ENCODE measurements at places on chromosomes 5 and 9. TPM values are rescaled to one million over a fixed set of nuclear protein-coding genes. Genes with fewer than 3 reads are reported as not detected.

GRCh38 chr5:89871906-89872305 is 537.6 kb downstream of the CETN3 start:
- no peak for DNase-seq

DNA sequence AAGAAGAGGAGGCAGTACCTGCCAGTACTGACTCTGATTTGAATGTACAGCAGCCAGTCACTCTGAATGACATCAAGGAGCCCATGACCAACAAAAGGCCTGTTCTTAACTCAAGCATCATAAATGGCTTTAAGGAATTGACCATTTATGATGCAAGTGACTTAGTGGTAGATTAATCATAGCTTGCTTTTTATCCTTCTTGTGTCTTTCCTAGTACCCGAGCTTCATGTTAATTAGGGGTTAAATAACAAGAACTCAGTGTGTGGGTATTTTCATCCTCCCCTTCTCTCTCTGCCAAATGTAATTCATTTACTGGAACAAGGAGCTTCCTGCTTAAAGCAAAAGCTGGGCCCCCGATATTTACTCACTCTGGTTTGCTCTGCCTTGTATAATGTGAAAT is 146.5 kb downstream of the UNC13B start:
- DNase-seq: no peak

Gene PGGT1B
- 19.5 TPM for polyA plus RNA-seq

GRCh38 chr9:89814340-89815040 is 209.7 kb downstream of the GADD45G start:
- no peak for DNase-seq

Gene NDUFS4
- 93.3 TPM for polyA plus RNA-seq

Gene CA9
- polyA plus RNA-seq: 0.50 TPM

DNA sequence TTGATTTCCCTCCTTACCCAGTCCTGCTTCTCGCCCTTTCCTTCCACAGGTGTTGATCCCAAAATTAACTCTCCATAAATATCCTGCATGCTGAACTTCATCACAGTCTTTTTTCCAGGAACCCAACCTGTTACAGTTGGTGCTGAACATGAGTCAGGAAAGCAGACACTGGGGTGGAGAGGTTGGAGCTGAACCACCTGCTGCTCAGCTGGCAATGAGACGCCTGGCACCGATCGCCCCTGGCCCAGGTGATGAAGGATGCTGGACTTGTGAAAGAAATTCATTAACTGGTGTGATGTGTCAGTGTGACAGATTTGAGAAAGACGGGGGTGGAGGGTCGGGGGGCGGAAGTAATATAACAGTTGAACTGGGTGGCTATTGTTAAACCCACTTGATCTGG is 30.6 kb downstream of the CPLX2 start:
- no peak for DNase-seq

Gene SMIM32
- polyA plus RNA-seq: not detected

Gene INSL6
- 0.58 TPM for polyA plus RNA-seq

Gene MEGF9
- 6.9 TPM for polyA plus RNA-seq

Gene PCDHGB2
- polyA plus RNA-seq: 2.8 TPM

Gene ST8SIA4
- polyA plus RNA-seq: 6.7 TPM

DNA sequence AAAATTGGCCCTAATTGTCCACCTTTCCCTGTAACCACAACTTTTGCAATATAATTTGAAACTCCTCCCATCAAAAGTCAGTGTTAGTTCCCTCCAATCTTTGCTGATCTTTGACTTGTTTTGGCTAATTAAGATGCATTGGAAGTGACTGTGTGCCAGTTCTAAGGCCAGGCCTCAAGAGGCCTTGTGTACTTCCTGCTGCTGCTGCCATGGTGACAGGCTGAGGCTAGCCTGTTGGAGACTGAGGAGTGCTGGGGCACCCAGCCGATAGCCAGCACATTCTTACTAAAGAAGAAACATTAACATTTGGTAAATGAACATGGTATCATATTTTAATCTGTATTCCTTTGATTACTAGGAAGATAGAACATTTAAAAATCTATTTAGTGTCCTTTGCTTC is 86.5 kb downstream of the SREK1 start:
- no peak for DNase-seq

Gene CXCL14
- polyA plus RNA-seq: 41.2 TPM

DNA sequence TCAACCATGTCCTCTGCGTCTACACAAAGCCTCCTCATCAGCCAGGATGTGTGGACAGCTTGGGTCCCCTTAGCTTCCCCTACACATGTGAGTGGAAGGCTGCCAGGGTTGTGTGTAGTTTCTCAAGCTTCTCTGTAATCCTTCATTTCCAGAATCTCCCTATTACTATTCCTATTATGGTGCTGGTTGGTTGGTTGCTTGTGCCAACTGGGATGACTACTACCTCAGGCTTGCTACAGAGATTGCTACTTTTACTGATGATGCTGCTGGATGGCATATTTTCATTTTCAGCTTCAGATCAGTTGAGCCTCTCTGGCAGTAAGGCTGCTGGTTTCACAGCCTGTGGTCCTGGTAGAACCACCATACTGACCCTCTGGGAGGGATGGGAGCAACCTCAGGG is 39.9 kb downstream of the ATG10 start:
- DNase-seq: no peak

DNA sequence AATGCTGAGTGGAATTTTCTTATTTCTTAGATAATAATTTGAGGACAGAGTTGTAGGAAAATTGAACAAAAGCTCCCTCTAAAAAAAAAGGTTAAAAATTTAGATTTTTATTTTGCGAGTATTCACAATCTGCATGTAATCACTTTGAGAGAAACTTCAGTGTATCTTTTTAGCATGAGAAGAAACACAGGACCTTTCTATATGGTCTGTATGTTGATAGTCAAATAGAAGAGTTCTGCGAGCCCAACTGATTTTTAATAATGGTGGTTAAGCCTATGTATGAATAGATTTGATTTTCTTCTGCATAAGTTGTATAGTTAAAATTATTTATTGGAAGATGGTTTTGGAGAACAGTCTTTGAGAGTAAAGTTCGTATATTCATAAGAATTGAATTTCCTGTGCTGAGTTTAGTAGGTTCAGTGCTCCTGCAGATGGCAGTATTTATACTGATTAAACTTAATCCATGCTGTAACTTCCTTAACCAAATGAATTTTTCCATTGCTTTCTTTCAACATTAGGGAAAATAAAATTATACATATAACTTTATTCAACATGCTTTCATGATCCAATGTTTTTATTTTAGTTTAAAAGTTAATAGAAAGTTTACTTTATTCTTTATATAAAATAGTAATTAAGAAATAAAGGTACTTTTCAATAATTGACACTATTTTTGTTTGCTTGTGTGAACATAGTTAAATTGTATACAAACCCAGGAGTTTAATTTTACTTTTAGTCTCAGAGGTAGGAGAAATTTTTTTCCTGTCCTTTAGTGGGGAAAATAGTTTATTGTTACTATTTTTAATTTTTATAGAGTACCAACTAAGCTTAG is 19.6 kb downstream of the TCERG1 start:
- DNase-seq: no peak

Gene HSPB3
- polyA plus RNA-seq: 123 TPM

GRCh38 chr9:107541523-107541922 is 52.0 kb upstream of the KLF4 start:
- DNase-seq: no peak

DNA sequence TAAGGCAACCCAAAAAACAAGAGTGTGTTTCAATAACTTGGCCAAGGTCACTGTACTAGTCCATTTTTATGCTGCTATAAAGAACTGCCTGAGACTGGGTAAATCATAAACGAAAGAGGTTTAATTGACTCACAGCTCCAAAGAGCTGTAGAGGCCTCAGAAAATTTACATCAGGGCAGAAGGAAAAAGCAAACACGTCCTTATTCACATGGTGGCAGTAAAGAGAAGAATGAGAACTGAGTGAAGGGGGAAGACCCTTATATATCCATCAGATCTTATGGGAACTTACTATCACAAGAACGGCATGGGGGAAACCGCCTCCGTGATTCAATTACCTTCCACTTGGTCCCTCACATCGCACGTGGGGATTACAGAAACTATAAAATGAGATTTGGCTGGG is 64.3 kb upstream of the CAMK4 start:
- no peak for DNase-seq

DNA sequence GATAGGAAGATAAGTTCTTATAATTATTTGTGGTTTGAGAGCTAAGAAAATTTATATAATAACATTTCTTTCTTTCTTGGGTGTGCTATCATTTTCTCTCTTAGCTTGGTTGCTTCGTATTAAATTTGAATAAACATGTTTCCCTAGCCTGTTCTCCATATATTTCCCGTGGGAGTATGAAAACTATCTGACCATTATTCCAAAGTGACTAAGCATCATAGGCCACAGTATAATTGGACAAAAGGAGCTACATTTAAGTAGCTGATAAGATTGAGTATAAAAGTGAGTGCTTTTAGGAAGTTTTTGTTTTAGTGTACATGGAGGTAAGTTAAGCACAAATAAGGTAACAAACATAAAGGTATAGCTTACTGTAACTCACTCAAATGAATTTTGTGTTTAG is 8.4 kb upstream of the OSMR start:
- DNase-seq: no peak

GRCh38 chr5:174243904-174244303 is 198.4 kb downstream of the NSG2 start:
- DNase-seq: no peak

GRCh38 chr9:85702726-85703289 is 38.9 kb downstream of the AGTPBP1 start:
- no peak for DNase-seq

GRCh38 chr9:114072184-114073140 is 5.6 kb downstream of the AMBP start:
- DNase-seq: peak; percentile 45

Gene PPP1R2B
- not detected for polyA plus RNA-seq

GRCh38 chr5:155546075-155546474 is 532.5 kb downstream of the KIF4B start:
- no peak for DNase-seq

GRCh38 chr9:95830768-95831167 is 44.7 kb upstream of the ERCC6L2 start:
- no peak for DNase-seq

Gene ITGA1
- polyA plus RNA-seq: 21.6 TPM

Gene INSL4
- not detected for polyA plus RNA-seq

DNA sequence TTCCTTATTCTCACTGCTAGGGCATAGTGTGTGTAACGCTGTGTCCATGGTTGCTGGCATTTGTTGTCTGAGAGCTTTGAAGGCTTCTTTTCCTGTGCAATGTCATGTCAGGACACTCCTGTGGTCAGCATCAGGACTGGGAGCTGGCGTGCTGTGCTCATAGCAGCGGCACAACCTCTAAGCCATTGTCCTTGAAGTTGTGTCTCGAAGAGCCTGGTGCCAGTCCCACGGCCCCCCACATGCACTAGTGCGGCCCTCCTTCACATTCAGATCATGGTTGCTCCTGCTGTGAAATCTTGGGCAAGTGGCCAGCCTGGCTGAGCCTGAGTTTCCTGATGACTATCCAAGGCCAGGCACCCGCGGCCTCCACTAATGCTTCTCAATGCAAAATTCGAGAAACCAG is 32.4 kb downstream of the PDZD2 start:
- DNase-seq: no peak

GRCh38 chr9:36317766-36318165 is 59.5 kb upstream of the GNE start:
- no peak for DNase-seq

DNA sequence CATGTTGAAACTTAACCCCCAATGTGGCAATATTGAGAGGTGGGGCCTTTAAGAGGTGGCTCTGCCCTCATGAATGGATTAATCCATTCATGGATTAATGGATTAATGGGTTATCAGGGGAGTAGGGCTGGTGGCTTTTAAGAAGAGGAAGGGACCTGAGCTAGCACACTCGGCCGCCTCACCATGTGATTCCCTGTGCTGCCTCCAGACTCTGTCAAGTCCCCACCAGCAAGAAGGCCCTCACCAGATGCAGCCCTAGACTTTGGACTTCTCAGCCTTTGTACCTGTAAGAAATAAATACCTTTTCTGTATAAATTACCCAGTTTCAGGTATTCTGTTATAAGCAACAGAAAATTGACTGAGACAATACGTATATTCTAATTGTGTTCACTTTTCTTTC is 272.2 kb upstream of the DMRT1 start:
- no peak for DNase-seq

DNA sequence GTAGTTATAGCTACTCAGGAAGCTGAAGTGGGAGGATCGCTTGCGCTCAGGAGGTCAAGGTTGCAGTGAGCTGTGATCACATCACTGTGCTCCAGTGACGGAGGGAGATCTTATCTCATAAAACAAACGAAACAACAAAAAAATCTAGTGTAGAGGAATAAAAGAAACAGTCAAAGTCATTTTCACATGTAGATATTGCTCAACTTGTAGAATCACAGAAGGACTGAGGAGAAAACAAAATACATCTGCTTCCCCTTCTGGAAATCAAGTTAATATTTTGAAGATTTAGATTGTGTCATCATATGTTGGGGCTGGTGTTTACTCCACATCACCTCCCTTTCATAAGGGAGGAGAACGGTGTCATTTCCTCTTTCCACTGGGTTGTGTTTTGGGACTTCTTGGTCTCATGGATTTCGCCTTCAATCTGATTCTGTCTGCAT is 8.2 kb upstream of the SLC46A2 start:
- DNase-seq: no peak

Gene PIGO
- polyA plus RNA-seq: 14.6 TPM

Data from hindlimb muscle (tissue), 1 donor.